ENCODE measurements at places on chromosomes 1 and 21.

GRCh38 chr1:166988974-166989515 is at the start of gene MAEL:
TSS of gene MAEL (plus strand) at chr1:166989280. CDS start at chr1:166989353, 73 bp downstream.
- DNase-seq = no peak

- no peak for DNase-seq
Observed at GRCh38 chr1:15616373-15617172, 685 bp upstream of the DDI2 start.

GRCh38 chr1:3548156-3548893 is 63.0 kb downstream of the MEGF6 start:
- DNase-seq = no peak

- DNase-seq = no peak
Observed at GRCh38 chr1:162055062-162055461, 14.4 kb upstream of the NOS1AP start.

GRCh38 chr1:227763246-227764018 is 28.2 kb downstream of the SNAP47 start:
- DNase-seq = no peak

DNA sequence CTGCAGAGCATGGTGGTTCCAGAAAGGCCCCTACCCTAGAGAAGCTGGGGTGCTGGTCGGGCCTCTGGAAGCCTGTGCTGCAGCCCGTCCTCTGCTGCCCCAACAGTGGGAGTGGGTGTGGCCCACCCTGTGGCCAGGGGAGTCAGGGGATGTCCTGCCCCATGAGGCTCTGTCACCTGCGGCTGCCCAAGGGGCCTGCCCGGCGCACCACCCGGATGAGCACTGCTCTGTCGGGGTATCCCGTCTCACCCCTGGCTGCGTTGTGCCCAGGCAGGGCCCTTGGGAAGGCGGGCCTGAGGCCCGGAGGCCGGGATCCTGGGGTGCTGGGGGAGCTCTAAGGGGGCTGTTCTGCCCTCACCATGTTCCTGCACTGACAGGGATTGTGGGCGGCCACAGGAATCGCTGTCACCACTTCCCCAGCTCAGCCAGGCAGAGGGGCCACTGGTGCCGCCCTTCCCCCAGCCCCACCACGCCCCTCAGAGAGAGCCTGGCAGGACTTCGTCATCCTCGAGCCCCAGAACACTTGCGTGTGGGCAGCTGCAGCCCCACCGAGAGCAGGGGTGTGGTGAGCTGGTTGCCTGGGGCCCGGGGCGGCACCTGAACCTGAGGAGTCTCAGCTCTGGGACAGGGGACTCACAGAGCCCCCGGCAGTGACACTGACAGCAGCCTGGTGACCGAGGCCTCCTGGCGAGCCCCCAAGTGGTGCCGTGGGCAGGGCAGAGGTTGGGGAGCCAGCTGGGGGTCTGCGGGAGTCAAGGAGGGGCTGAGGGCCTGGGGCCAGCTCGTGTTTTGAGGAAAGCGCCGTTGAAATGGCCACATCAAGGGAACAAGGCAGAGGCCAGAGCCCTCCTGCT is 20.2 kb downstream of the PANK4 start:
- DNase-seq = no peak

DNA sequence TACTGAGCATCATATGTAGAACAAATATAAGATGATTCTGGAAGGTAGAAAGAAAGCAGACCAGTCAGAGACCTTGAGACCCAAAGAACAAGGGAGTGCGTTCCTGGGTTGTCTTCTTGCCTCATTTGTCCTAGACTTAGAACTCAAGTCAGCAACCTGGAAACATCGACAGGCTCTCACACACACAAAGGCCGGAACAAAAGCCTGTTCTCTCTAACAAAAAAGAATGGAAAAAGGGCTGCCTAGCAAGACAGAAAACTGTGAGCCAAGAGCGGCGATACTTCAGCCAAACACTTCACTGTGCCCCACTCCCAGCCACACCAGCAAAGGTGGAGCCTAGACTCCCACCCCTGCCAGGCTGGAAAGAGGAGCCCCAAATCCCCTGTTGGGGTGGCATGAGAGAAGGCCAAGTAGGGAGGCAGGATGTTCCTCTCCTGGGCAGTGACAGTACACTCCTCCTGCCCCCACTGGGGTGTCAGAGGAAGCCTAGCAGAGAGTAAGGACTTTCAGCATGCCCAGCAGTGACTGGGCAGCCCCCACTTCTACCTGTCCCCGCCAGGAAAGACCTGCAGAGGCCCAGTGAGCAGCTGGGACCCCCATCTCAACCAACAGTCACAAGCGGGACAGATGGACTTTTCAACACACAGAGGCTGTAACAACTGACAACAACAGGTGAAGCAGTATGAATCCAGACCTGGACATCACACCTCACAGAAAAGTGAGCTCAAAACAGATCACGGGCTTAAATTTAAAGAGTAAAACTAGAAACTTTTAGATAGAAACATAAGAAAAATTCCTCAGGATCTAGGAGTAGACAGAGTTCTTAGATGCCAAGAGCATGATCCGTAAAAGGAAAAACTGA is 33.0 kb downstream of the MRAP start:
- DNase-seq = no peak

All from NCI-H1048 (cell line).